ENCODE measurements at places on chromosomes 5 and 9.

DNA sequence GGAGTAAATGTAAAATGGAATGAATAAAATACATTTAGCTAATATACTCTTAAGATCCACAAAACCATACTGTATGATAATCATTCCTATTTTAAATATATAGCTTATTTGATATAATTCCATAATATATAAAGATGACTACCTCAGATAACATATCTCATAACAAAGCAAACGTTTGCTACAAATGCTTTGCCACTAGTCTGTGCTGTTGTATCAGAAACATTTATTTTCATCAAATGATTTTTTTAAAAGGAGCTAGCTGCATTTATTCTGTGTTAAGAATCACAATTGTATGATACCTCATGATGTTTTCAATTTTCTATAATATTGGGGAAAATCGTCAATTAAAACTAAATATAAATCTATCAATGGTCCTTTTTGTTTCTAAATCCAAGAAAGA is 567.2 kb downstream of the PTPRD start:
- DNase-seq, result no peak

- DNase-seq, result no peak
Observed at GRCh38 chr5:107858788-107859187, 188.1 kb upstream of the EFNA5 start.

DNA sequence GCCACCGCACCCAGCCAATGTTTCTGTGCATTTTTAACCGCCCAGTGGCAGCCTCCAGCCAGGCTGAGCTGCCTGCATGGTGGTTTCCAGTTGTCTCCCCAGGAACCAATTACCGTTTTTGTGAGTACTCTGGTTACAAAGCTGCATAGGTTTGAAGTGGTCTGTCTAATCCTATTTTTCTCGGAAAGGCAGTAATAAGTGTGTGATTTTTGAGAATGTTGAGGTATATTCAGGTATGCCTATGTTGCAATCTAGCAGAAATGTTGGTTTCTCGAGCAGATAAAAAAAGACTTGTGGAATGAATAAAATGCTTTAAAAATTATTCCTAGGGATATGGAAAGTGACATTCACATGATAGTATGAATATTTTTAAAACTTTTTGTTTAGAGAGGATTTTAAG is 41.5 kb upstream of the ANKH start:
- no peak for DNase-seq

DNA sequence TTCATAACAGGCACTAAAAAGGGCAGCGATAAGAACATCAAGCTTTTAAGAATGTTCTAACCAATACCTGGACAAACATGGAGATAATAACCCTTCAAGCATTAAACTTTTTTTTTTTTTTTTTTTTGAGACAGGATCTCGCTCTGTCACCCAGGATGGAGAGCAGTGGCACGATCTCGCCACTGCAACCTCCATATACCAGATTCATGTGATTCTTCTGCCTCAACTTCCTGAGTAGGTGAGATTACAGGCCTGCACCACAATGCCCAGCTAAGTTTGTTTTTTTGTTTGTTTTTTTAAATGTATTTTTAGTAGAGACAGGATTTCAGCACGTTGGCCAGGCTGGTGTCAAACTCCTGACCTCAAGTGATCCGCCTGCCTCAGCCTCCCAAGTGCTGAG is 14.7 kb upstream of the ENC1 start:
- DNase-seq, result no peak

DNA sequence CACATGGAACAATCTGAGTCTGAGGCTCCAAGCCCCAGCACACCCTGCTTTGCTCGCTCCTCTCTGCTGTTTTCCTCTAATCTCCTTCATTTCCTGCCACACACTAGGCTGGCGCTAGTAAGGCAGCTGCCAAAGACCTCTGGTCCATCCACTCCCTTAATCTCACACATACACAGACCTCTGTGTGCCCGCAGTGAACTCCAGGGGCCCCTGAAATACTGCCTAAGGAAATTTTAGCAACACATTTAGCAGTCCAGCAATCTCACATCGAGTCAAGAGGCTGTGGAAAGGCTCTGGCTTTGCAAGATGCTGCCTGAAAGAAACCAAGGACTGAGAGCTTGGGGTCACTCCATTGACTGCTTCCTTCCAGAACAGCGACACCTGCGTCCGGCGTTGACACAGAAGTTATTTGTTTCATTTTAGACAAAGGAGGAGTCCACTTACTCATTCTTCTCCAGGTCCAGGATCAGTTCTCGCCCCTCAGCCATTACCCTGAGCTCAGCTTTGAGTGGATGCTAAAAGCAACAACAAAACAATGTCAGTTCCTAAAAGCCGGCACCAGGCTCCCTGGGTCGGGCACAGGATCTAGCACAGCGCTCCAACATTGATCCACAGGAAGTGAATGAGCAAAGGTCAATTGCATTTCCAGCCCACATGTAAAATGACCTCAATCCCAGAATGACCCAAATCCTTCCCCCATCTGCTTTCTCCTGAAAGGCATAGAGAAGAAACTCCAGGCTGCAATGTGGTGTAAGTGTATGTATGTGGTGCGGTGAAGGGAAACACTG is 11.5 kb downstream of the ADAM19 start:
- DNase-seq, result no peak

GRCh38 chr9:97367729-97368128 is 44.2 kb upstream of the TDRD7 start:
- no peak for DNase-seq

DNA sequence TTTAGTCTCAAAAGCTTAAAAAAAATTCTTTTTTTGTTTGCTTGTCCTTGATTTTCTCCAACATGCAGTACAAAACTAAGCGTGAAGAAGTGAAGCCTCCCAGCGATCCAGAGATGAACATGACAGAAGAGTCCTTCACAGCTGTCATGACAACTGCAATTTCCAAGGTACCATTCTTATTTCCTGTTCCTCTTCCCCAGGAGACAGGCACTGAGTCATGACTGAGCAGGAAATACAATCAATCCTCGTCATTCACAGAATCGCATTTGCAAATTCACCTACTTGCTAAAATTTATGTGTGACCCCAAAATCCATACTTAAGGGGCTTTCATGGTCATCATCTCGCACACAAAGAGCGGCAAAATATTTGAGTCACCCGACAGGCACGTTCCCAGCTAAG is 77.3 kb downstream of the SLC1A1 start:
- no peak for DNase-seq

- no peak for DNase-seq
Observed at GRCh38 chr9:19074836-19075235, 25.6 kb downstream of the RRAGA start.

DNA sequence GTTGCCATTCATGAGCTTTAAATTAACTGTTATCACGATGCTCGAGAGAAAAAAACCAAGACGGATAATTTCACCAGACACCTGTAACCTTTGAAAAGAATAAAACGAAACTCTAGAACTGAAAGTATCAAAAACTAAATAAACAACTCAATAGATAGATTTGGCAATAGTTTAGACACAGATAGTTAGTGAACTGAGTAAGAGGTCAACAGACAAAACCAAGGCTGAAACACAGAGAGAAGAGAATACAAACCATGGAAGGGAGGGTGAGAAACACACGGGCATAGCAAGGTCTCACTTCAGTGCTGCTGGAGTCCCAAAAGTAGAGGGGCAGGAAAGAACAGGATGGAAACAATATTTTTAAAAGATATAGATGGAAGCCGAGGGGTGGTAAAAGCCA is 3.3 kb upstream of the OR2V1 start:
- no peak for DNase-seq

DNA sequence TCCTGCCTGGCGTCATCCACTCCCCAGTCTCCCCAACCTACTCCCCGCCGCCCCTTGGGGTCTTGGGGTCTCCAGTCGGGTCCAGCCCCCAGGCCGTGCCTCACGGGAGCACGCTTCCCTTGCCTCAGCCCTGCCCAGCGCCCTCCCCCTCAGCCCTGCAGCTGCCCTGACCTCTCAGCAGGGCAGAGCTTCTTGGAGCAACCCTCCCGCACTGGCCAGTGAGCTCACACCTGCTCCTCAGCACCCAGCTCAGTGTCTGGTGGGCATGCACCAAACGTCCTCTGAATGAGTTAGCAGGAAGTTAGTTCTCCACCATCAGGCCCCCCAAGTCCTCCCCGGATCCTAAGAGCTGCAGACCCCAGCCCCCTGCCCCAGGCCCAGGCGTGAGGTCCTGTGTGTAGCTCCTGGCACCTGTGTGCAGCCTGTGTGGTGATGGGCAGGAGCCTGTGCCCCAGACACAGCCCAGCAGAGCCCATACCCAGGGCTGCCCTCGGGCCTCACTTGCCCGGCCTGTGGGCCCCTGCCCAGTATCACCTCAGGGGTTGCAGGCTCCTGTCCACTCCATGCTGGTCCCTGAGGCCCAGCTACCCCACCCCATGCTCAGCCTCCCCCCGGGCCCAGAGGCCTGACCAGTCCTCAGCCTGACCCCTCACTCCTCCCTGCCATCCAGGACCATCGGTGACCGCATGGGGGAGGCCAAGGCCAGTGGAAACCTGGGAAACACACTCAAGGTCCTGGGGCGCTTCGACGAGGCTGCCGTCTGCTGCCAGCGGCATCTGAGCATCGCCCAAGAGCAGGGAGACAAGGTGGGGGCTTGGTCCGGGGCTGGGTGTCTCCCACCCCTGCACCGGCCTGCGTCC is 8.2 kb downstream of the GPSM1 start:
- DNase-seq, result no peak

GRCh38 chr5:14598225-14598624 is 16.6 kb downstream of the OTULINL start:
- no peak for DNase-seq

DNA sequence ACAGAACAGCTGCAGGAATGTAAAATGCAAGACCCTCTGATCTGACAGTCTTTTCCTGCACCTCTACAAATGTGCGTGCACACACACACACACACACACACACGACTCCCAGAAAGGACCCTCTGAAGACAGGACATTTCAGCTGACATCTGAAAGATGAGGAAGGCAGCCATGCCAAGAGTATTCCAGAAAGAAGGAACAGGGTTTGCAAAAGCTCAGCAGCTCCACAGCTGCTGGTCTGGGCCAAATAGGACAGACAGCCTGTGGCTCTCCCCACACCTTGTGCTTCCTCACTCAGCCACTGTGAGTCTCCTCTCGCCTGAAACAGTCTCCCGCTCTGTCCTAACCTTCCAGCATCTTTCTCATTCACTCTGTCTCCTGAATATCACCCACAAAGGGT is 189.0 kb downstream of the PALM2AKAP2 start:
- no peak for DNase-seq

GRCh38 chr5:174056064-174056847 is 10.8 kb downstream of the NSG2 start:
- no peak for DNase-seq

- no peak for DNase-seq
Observed at GRCh38 chr9:120569556-120569955, 10.4 kb downstream of the CDK5RAP2 start.

GRCh38 chr9:127505396-127506116 is 54.2 kb downstream of the LRSAM1 start:
- DNase-seq, result no peak

- no peak for DNase-seq
Observed at GRCh38 chr9:79551994-79552393, 19.8 kb upstream of the TLE4 start.

GRCh38 chr9:3768712-3769457 is 243.1 kb upstream of the RFX3 start:
- DNase-seq, result no peak

- DNase-seq, result no peak
Observed at GRCh38 chr5:61482980-61483379, 150.9 kb downstream of the ZSWIM6 start.

DNA sequence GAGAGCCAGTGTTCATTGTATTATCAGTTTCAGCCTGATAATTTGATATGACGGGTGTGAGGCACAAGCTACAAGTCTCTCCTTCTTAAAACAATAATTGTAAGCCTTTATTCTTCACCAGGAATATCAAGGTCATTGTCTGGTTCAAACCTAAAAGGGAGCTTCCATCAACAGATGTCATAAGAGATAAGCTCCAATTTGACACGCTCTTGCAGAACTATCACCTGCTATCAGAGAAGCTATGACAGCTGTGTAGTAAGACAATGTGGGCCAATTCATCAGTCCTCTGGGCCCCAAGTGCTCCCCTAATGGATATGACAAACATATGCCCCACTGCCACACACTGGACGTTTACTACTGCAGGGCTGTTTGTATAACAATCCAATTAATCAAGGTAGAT is 1010.2 kb upstream of the DMAC1 start:
- DNase-seq, result no peak

- DNase-seq, result no peak
Observed at GRCh38 chr9:69757996-69758675, 1.7 kb downstream of the PTAR1 start.

- no peak for DNase-seq
Observed at GRCh38 chr5:167664222-167664804, 627.1 kb upstream of the WWC1 start.

- no peak for DNase-seq
Observed at GRCh38 chr9:4266602-4267001, 33.3 kb downstream of the GLIS3 start.

DNA sequence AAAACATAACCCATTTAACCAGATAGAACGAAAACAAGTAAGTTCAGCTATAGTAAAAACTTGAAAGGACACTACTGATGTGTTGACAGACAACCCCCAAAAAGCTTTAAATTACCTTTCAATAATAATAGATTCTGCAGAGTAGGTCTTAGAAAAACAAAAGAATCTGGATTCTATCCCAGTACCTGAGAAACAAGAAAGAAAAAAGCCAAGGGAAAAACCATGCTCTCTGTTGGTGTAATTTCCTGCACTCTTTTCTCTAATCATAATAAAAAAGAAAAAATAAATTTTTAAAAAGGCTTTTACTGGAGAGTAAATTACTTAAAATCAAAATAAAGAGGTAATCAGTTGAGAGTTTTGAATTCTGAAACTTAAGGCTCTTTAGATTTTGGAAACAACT is 1090.4 kb downstream of the PTPRD start:
- DNase-seq, result no peak

- DNase-seq, result no peak
Observed at GRCh38 chr9:109346904-109347303, 26.0 kb upstream of the EPB41L4B start.

DNA sequence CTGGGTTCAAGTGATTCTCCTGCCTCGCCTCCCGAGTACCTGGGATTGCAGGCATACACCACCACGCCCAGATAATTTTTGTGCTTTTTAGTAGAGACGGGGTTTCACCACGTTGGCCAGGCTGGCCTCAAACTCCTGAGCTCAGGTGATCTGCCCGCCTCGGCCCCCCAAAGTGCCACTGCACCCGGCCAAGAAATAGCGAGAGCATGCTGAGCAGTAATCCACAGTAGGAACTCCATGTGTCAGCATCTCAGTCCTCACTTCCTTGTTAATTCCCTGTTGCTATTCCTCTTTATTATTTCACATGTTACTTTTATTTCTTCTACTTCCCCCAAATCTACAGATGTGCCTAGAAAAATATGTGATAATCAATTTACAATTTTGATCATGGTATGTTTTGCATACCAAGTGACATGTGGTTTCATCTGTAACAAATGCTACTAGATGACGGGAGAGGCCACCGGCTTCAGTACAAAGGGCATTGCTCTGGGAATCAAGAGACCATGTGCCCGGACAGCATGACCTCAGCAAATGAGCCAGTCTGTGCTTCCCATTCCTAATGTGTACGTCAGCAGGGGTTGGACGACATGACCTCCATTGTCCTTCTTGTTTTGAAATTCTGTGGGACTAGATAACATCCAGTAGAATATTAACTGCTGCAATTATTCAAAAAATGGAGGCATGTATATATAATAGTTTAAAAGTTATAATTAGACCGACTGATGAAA is 61.6 kb downstream of the FNBP1 start:
- DNase-seq, result no peak

Measured in stimulated activated CD4-positive, alpha-beta T cell treated with anti-CD3 and anti-CD28 coated beads, Interleukin-12 subunit alpha, Interleukin-12 subunit beta, amount 100 ng/mL, for 24 hours (primary cell).